MV-4-11 (cell line): ENCODE measurements at places on chromosomes 6 and 20.

DNA sequence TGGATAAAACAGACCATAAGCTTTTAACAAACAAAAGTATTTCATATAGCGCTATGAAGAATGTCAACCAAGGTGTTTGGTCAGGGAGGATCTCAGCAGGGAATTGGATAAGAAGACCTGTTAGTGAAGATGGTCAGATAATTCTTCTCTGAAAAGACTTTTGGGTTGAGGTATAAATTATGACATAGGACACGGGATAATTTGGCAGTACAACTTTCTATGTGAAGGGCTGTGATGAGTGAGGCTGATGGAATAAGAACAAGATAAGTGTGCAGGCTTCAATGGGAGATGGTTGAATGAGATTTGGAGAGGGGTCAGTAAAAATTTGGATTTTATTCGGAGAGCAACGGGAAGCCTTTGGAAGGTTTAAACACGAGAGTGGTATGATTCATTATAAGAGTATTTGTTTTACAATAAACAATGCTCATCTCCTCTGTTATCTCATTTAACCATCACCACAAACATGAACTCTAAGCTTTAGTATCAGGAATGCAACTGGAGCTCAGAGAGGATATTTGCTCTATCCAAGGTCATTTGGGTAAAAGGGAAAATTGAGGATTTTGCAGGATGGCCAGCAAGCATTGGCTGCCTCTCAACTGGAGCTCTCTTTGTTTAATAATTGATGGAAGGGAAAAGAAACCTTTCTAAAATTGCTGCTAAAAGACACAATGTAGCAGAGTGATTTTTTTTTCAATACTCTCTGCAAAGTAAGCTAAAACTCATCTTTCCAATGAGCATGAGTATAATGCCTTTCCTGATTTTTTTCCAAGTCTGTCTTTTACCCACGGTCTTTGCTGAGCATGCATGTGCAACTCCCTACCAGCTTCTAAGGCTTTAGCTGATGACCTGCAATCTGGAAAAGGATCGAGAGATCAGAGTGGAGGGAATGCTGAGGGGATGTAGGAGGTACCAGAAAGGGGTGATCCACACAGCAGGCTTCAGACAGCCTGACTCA lies 534.0 kb downstream of the CBLN4 start:
- no peak for DNase-seq

GRCh38 chr6:123967905-123968304 lies 164.2 kb downstream of the NKAIN2 start:
- no peak for DNase-seq

DNA sequence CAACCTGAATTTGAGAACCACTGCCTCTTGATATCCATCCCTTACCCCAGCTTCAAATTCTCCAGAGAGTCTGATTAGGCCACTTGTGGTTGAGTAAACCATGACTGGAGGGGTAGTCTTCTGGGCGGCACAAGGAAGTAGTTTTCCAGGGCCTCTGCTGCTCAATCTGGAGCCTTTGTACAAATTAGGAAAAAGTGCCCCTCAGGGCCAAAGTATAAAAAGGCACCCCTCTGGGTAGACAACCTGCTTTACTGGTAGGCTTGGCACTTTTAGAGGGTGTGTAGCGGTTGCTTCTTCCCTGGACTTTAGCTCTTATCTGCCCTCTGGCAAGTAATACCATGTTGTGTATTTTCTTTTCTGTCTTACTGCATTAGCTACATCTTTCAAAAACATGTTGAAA lies 32.9 kb upstream of the RPL7L1 start:
- DNase-seq, result no peak

- DNase-seq, result peak; percentile 8
Measured at GRCh38 chr20:46087161-46087560, 2.6 kb downstream of the NCOA5 start.

DNA sequence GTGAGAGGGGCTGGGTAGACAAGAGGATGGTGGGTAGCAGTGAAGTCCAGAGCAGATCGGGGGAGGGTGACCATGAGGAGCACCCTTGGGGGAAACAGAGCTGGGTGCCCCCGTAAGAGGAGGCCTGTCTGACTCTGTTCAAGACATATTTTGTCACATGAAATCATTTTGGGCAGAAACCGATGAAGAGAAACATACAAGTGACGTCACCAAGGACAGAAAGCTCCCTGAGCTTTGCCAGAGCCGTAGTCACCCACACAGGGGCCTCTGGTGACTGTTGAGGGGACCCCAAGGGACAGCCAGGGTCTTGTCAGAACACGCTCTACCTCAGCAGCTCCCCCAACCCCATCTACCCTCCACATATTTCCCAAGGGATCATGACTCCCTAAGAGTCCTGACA lies 39.2 kb downstream of the GPR6 start:
- DNase-seq, result no peak

DNA sequence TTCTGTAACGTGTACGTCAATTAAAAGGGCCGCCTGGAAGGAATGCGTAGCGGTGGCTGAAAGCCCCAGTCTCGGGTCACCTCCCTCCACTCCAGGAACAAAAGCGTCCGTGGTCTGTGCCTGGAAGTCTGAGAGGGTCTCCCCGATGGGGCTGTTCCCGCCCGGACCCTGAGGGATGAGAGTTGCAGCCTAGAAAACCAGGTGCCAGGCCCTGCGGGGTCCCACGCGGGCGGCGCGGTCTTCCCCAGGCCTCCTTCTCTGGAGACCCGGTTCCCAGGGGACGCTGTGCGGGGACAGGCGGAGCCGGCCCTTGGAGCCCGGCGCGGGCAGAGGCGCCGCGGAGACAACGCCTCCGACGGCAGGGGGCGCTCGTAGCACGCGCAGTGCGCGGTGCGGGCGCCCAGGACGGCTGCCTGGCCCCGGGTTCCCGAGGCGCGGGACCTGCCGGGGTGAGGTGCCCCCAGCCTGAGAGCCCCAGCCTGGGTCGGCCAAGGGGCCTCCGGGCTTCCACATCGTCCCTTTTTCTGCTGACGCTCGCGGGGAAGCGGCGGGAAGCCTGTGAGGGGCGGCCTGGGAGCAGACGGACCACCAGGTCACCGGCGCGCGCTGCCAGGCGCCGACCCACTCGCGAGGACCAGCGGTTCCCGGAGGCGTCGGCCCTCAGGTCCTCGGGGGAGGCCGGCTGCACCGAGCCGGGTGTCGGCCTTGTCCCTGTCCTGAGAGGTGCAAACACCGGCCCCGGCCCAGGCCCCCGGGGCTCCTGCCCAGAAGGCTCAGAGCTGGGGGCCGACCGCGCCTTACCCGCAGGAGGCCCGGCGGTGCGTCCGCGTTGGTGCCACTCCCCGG lies 5.3 kb upstream of the FOXC1 start:
- DNase-seq, result no peak

GRCh38 chr20:63351811-63352591 lies 9.1 kb downstream of the CHRNA4 start:
- no peak for DNase-seq

- DNase-seq, result no peak
Measured at GRCh38 chr6:782141-782540, 89.2 kb upstream of the EXOC2 start.

DNA sequence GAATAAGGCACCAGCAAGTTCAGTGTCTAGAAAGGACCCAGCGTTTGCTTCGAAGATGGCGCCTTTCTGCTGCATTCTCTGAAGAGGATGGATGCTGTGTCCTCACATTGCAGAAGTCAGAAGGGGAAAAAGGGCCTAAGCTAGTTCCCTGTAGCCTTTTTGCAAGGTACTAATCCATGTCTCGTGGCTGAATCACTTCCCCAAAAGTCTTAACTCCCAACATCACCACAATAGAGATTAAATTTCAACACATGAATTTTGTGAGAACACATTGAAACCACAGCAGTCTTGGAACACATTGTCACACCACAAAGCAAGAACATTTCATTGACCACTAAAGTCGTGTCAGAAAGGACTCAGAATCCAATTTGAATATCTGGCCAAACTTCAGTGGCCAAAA lies 42.1 kb downstream of the KLHL31 start:
- peak; percentile 99 for DNase-seq

GRCh38 chr6:131547488-131547887 lies 25.5 kb upstream of the ARG1 start:
- no peak for DNase-seq

DNA sequence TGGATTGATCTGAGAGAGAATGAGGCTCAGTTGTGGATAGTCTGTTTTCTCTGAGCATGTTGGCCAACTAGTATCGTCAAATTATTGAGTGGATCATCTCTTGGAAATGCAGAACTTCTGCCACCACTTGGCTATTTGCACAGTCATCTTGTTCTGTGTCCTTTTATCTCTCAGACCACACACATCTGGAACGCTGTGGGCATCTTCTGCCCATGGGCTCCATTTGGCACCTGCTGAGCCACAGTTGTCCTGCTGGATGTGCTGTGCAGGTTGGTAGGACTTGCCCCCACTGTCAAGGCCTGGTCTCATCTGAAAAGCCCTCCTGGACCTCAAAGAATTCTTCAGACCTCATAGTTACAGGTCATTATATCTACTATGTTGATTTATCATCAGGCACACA lies 16.7 kb upstream of the C20orf144 start:
- no peak for DNase-seq

GRCh38 chr20:33992145-33992922 lies 1.4 kb upstream of the RALY start:
- DNase-seq, result no peak

- DNase-seq, result no peak
Measured at GRCh38 chr6:87668013-87668412, 34.0 kb downstream of the AKIRIN2 start.

DNA sequence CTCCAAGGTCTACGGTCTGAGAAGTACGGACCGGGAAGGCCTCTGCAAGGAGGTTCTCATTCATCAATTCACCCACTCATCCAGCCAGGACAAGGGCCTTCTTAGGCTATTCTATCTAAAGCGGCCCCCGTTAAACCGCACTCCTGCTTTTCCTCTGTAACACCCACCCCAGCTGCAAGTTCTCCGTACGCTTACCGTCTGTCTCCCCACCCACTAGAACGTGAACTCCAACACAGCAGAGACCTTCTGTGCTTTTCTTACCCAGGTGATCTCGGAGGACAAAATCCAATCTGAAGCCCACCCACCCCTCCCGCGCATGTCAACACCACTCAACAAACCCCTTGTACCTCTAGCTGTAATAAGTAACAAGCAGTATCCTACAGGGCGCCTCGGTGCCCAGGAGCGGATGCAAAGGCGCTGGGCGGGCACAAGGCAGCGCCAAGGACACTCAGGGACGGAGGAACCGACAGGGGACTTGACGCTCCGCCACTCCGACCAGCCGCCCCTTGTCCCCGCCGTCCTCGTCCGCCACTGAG lies 351 bp downstream of the AURKA start:
- DNase-seq, result no peak

DNA sequence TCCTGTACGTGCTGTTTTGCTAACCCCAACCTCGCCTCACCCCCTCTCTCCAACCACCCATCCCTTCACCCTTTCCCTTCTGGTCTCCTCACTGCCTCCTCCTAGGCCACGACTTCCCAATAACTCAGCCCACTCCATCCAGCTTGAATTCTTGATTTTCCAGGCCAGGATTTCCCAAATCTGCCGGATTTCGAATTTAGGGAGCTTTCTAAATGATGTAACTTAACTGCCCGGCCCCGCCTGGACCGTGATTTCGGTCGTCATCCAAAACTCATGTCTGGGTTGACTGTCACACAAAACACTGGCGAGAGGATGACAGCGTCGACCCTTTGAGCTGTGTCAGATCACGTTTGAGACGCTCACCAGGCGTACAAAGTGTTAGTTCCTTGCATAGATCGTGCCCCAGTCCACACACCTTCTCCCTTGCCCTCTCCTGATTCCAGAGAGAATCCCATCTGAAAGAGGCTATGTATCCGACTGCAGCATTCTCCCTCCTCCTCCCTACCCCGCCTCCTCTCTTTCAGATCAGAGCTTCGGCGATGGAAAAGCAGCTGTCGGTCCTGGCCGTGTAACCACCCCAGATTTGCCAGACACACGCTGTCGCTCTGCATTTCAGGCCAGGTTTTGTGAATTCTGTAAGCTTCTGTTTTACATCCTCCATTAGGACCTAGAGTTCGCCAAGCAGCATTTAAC lies 168.2 kb downstream of the GPX5 start:
- no peak for DNase-seq

GRCh38 chr20:61599061-61599531 lies 347.0 kb downstream of the CDH4 start:
- no peak for DNase-seq

DNA sequence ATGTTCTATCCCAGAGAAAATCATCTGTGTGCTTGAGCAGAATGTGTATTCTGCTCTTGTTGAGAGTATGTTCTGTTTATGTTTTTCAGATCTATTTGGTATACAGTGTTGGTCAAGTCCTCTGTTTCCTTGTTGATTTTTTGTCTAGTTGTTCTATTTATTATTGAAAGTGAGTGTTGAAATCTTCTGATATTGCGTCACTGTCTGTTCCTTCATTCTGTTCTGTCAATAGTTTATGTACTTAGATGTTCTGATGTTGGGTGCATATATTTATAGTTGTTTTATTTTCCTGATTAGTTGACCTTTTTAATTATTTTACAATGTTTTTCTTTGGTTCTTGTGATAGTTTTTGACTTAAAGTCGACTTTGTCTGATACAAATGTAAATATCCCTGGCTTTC lies 458.7 kb upstream of the HSF2 start:
- no peak for DNase-seq

GRCh38 chr20:20334489-20334888 lies 33.4 kb upstream of the INSM1 start:
- peak; percentile 8 for DNase-seq

- no peak for DNase-seq
Measured at GRCh38 chr6:168061269-168062210, 17.5 kb downstream of the FRMD1 start.

DNA sequence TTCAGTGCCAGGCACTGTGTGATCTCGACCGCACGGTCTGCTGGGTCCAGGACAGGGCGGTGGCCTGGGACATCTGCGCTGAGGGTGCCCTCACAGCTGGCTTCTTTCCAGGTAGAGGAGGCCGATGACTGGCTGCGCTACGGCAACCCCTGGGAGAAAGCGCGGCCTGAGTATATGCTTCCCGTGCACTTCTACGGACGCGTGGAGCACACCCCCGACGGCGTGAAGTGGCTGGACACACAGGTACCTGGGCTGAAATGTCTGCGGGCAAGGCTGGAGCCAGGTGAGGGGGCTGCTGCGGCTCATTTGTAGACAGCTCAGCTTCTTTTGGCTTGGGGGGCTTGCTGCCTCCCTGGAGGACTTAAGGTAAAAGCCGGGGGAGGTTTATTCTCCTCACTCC lies 26.6 kb downstream of the PYGB start:
- DNase-seq, result no peak

GRCh38 chr6:70124882-70125545 lies 177.9 kb downstream of the COL9A1 start:
- no peak for DNase-seq

- DNase-seq, result no peak
Measured at GRCh38 chr20:61705386-61706258, 360.1 kb downstream of the TAF4 start.

DNA sequence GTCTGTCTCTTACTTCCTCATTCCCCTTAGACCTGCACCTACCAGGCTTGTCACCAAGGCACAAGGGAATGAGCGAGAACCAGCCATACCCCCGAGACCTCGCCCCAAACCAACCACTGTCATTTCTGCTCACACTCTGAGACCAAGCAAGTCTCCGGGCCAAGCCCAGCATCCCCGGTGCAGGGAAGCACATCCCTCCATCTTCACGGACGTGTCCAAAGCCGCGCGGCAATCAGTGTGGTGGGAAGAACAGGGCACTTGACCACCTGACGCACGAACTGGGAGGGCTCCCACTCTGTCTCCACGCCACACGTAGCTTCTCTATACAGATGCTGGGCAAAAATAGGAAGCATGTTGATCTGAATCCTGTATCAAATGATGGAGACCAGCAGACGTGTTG lies 28.4 kb upstream of the THBS2 start:
- no peak for DNase-seq

GRCh38 chr6:99110029-99110428 lies 162.3 kb upstream of the FBXL4 start:
- no peak for DNase-seq
